ENCODE measurements at places on chromosomes 3 and 15. TPM values are rescaled to one million over a fixed set of nuclear protein-coding genes. Genes with fewer than 3 reads are reported as not detected.
A peak's percentile ranks its signal among the peaks of the same experiment; 100 is the strongest.

GPR62 gene
- total RNA-seq = not detected

MYZAP gene
- 3.8 TPM for total RNA-seq

TRIM42 gene
- total RNA-seq = not detected

PLCB2 gene
- 32.4 TPM for total RNA-seq

CIB2 gene
- total RNA-seq = 7.9 TPM

GOLGA8J gene
- 0.81 TPM for total RNA-seq

FOXB1 gene
- not detected for total RNA-seq

ACKR4 gene
- 7.3 TPM for total RNA-seq

NR2F2 gene
- 31.8 TPM for total RNA-seq

MB21D2 gene
- total RNA-seq = 4.9 TPM

FGF7 gene
- 63.6 TPM for total RNA-seq

SAMMSON gene
- total RNA-seq = 3.4 TPM

DNA sequence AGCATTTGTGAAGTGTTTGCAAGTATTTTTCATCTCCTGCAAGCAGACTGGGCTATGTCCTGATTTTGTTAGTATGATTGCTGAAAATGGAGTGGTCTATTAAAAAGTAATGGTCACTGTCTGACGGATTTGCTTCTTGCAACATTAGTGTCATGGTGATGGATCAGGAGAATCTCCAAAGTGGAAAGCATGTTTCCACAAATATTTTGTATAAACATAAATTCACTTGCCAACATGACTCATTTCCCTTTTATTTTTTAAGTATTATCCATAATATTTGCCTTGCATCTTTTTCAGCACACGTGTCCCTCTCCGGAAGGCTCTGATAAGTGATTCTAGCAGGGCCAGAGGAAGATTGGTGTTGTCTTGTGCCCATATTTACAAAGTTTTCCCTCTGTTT is 27.4 kb upstream of the CACNA2D3 start:
- H3K36me3 ChIP-seq = no peaks in the 10 kb centered on the region
- no peak for DNase-seq
- no peak overlapping the region for H3K27ac ChIP-seq

- H3K27ac ChIP-seq = peak overlapping the region; percentile 90
- H3K4me3 ChIP-seq = peak overlapping the region; percentile 80
- DNase-seq = peak; percentile 50
- H3K36me3 ChIP-seq = no peaks in the 10 kb centered on the region
These were observed 11.5 kb upstream of the CHAC1 start for GRCh38 chr15:40941528-40942336.

GRCh38 chr15:76941636-76942035 is 10.1 kb downstream of the RCN2 start:
- no peak overlapping the region for H3K27ac ChIP-seq
- no peaks in the 10 kb centered on the region for H3K27me3 ChIP-seq
- no peaks in the 10 kb centered on the region for H3K36me3 ChIP-seq
- H3K4me3 ChIP-seq = no peak overlapping the region
- no peak for DNase-seq

GRCh38 chr3:105512061-105512460 is 145.4 kb downstream of the ALCAM start:
- peaks cover 5% of the 10 kb centered on the region for H3K4me1 ChIP-seq
- H3K36me3 ChIP-seq = no peaks in the 10 kb centered on the region
- DNase-seq = no peak
- no peak overlapping the region for H3K4me3 ChIP-seq
- H3K27me3 ChIP-seq = no peaks in the 10 kb centered on the region

DNA sequence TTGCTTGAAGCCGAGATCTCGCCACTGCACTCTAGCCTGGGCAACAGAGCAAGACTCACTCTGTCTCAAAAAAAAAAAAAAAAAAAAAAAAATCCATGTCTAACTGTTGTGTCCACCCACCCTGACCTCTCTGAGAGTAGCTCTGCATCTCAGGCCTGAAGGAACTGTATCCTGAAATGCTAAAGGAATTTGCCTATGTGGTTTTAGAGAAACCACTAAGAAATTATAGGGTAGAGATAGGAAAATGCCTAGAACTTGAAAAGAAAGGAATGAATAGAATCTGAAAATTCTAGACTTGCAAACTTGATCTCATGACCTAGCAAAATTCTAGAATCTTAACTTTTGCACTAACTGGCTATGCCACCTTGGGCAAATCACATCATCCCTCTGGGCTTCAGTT is 217.5 kb upstream of the ROPN1 start:
- DNase-seq = no peak
- no peaks in the 10 kb centered on the region for H3K36me3 ChIP-seq
- H3K27ac ChIP-seq = no peak overlapping the region

- no peak overlapping the region for H3K27ac ChIP-seq
- H3K27me3 ChIP-seq = no peaks in the 10 kb centered on the region
- no peak for DNase-seq
- H3K4me3 ChIP-seq = no peak overlapping the region
These were observed 64.8 kb upstream of the SLCO2A1 start for GRCh38 chr3:134094491-134094890.

DNA sequence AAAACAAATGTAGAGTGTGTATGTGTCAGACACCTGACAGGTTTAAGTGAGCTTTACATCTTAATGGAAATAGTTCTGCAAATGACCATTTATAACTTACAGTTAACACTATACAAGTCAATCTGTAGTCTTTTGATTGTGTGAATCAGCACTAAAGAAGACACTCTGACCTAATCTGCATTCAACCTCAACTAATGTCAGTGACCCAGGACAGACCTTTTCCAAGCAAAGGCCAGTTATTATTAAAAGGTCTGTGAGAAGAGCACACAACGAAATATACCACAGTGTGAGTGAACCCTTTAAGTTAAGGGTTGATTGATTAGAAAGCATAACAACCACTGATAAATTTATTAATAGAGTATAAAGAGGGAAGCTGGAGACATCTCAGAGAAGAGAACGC is 761.9 kb upstream of the LMCD1 start:
- H3K27ac ChIP-seq = no peak overlapping the region
- H3K4me3 ChIP-seq = no peak overlapping the region
- no peaks in the 10 kb centered on the region for H3K27me3 ChIP-seq

DNA sequence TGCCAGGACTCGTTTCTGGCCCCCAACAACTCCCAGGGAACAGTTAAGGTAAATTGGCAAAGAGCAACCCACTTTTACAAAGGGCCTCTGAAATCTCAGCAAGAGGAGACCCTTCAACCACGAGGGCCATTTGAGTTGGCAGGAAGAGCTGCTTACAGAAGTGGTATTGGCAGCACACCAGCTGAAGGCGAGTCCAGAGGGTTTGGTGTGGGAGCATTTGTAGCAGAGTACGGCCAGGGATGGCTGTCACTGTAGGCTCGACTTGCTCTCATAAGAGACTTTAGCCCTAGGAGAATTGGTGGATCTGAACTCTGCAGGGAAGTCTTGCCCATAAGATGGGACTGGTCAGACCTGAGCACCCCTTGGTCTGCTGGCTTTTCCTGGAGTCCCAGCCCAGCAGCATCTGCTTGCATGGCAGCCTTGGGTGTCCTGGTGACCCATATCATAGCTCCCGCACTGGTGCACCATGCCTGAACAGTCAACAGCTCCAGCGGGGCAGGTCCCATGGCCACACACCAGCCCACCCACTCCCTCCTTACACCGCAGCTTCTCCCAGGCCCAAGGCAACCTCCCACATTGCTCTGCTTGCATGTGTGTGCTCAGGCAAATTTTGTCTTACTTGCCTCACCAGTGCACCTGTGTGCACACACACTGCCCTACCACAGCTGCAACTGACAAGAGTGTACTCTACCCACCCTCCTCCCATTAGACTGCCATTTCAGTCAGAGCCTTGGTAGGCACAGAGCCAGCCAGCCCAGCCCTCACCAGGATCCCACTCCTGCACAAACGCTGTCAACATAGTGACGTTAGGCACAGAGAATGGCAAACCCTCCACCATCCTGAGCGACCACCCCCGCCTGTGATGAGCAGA is 861.6 kb upstream of the DPPA4 start:
- no peaks in the 10 kb centered on the region for H3K27me3 ChIP-seq
- H3K4me1 ChIP-seq = no peaks in the 10 kb centered on the region
- no peak overlapping the region for H3K4me3 ChIP-seq
- no peak overlapping the region for H3K27ac ChIP-seq
- DNase-seq = no peak

GRCh38 chr15:37995461-37996347 is 61.3 kb downstream of the TMCO5A start:
- H3K27ac ChIP-seq = no peak overlapping the region
- H3K4me3 ChIP-seq = peak overlapping the region; percentile 13
- H3K4me1 ChIP-seq = peaks cover 9% of the 10 kb centered on the region
- no peak for DNase-seq
- H3K36me3 ChIP-seq = no peaks in the 10 kb centered on the region

GRCh38 chr3:126679318-126679751 is 24.4 kb upstream of the TXNRD3 start:
- H3K4me1 ChIP-seq = peaks cover 6% of the 10 kb centered on the region
- peak overlapping the region; percentile 28 for H3K4me3 ChIP-seq
- peak; percentile 64 for DNase-seq
- H3K36me3 ChIP-seq = no peaks in the 10 kb centered on the region

DNA sequence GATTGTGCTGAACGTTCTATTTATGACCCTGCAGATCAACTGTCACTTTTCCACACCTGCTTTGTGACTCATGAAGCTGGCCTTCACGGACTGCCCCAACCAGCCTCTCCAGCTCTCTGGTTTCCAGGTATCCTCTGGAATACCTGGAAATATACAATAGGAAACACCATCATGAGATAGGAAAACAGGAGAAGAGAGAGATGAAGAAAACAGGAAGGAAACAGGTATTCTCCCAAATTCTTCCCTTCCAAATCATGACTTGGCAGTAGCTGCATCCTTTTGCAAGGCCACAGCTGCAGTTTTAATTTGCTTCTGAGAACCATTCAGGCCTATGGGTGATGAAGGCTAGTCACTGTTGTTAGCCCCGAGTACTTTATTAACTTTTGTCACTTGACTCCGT is 909.1 kb downstream of the EPHA3 start:
- peaks cover 13% of the 10 kb centered on the region for H3K4me1 ChIP-seq
- H3K27ac ChIP-seq = no peak overlapping the region
- no peaks in the 10 kb centered on the region for H3K36me3 ChIP-seq
- no peak for DNase-seq
- H3K27me3 ChIP-seq = no peaks in the 10 kb centered on the region

DNA sequence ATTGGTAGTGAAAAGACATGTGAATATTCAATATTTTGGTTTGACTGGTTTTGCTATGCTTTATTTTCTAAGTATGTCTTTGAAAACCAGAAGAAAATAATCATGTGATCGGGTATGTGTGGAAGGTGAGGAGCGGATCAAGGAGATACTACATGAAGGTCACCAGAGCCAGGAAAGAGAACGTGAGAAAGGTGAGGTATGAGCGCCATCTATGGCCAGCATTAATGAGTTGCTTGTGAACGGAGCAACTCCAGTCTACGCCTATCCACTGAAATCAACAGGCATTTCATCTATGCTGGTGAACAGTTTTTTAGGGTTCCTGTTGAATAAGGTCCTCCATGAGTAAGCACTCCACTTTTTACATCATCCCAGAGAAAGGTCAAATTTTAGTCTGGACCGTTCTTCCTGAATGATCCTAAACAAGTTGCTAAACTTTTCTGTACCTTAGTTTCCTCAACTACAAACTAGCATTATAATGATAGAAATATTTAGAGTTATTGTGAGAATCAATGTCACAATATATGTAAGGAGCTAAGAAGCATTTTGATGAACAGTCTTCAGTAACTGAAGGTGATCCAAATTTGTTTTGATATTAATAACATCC is 1435.2 kb upstream of the CADM2 start:
- no peaks in the 10 kb centered on the region for H3K4me1 ChIP-seq
- no peak overlapping the region for H3K27ac ChIP-seq
- no peaks in the 10 kb centered on the region for H3K27me3 ChIP-seq
- H3K4me3 ChIP-seq = no peak overlapping the region

GRCh38 chr3:48387634-48388033 is 15.6 kb downstream of the FBXW12 start:
- no peak overlapping the region for H3K27ac ChIP-seq
- H3K27me3 ChIP-seq = no peaks in the 10 kb centered on the region
- no peak overlapping the region for H3K4me3 ChIP-seq
- no peaks in the 10 kb centered on the region for H3K36me3 ChIP-seq
- DNase-seq = no peak
- H3K4me1 ChIP-seq = no peaks in the 10 kb centered on the region

DNA sequence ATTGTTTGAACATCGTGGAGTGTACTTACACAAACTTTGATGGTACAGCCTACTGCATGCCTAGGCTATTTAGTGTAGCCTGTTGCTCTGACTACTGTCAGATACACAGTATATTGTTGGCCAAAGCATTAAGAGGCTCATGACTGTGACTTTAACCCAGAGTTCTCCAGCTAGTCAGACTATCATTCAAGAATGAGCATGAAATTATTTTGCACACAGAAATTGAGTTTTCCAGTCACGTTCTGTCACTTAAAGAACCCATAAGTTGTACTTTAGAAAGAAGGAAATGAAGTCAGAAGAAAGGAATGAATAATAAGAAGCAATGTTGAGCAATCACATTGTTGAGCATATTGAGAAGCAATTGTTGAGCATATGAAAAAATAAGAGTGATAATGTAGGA is 37.6 kb upstream of the SLC22A13 start:
- peaks cover 5% of the 10 kb centered on the region for H3K4me1 ChIP-seq
- no peak overlapping the region for H3K27ac ChIP-seq
- DNase-seq = no peak
- no peaks in the 10 kb centered on the region for H3K27me3 ChIP-seq
- H3K36me3 ChIP-seq = peaks cover 12% of the 10 kb centered on the region

GRCh38 chr3:69012100-69012799 is 1.2 kb downstream of the EOGT start:
- DNase-seq = peak; percentile 47
- H3K4me1 ChIP-seq = peaks cover 65% of the 10 kb centered on the region
- no peaks in the 10 kb centered on the region for H3K36me3 ChIP-seq
- H3K27ac ChIP-seq = peak overlapping the region; percentile 100

GRCh38 chr3:11565072-11565471 is 78.6 kb downstream of the VGLL4 start:
- peaks cover 97% of the 10 kb centered on the region for H3K4me1 ChIP-seq
- H3K27ac ChIP-seq = peak overlapping the region; percentile 98
- H3K4me3 ChIP-seq = no peak overlapping the region
- DNase-seq = no peak
- no peaks in the 10 kb centered on the region for H3K27me3 ChIP-seq

GRCh38 chr3:14154895-14155440 is 23.4 kb downstream of the XPC start:
- H3K27me3 ChIP-seq = no peaks in the 10 kb centered on the region
- no peak overlapping the region for H3K4me3 ChIP-seq
- peaks cover 72% of the 10 kb centered on the region for H3K36me3 ChIP-seq
- no peaks in the 10 kb centered on the region for H3K4me1 ChIP-seq
- no peak overlapping the region for H3K27ac ChIP-seq
- DNase-seq = no peak

GRCh38 chr3:47404431-47404876 is 23.6 kb downstream of the PTPN23 start:
- DNase-seq = no peak
- no peak overlapping the region for H3K4me3 ChIP-seq
